NCI-H2029 treated with DMSO at 0.1 percent for 48 hours (cell line): ENCODE measurements at places on chromosomes 2 and 18.

- no peak for DNase-seq
Measured at GRCh38 chr2:109351164-109351756, 222.3 kb downstream of the SH3RF3 start.

DNA sequence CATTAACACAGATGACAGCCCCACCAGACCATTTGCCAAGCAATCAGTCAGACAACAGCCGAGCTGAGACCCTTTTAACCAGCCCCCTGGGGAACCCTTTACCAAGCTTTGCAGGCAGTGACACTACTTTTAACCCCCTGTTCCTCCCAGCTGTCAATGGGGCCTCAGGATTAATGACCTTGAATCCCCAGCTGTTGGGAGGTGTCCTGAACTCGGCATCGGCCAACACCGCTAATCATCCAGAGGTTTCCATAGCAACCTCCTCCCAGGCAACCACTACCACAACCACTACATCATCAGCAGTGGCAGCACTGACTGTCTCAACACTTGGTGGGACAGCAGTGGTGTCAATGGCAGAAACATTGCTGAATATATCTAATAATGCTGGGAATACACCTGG lies 160.9 kb upstream of the EPC2 start:
- DNase-seq = no peak

- no peak for DNase-seq
Measured at GRCh38 chr18:61459896-61460648, 126.8 kb downstream of the CDH20 start.

- peak; percentile 45 for DNase-seq
Measured at GRCh38 chr2:232013701-232014353, 52.3 kb downstream of the DIS3L2 start.

GRCh38 chr2:75002007-75002406 lies 43.6 kb downstream of the POLE4 start:
- DNase-seq = no peak

DNA sequence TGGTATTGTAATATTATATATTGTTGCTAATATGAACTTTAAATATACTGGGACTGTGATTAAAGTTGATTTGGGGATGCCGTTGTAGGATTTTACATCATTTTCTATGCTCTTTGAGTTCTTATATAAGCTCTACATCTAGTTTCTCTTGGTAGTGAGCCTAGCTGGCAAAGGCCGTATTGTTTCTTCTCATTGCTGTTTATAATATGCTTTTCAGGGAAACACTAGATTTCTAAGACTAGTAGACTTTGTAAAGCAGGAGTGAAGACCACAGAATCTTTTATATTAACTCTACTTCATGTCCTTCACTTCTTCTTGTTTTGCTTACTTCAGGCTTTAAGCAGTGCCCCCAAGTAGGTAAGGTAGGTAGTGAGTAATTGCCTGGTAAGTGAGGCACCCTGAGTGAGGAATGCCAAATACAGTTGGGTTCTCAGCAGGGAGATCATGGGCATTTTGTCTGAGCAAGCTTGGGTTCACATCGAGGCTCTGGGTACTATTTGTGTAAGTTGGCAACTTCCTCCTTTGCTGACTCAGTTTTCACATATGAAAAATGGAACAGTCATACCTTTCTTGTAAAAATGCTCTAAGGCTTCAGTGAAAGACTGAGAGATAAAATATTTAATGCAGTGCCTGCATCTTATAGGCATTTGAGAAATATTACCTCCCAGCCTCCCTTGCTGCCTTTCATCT lies 96.4 kb downstream of the RNF144A start:
- DNase-seq = no peak

DNA sequence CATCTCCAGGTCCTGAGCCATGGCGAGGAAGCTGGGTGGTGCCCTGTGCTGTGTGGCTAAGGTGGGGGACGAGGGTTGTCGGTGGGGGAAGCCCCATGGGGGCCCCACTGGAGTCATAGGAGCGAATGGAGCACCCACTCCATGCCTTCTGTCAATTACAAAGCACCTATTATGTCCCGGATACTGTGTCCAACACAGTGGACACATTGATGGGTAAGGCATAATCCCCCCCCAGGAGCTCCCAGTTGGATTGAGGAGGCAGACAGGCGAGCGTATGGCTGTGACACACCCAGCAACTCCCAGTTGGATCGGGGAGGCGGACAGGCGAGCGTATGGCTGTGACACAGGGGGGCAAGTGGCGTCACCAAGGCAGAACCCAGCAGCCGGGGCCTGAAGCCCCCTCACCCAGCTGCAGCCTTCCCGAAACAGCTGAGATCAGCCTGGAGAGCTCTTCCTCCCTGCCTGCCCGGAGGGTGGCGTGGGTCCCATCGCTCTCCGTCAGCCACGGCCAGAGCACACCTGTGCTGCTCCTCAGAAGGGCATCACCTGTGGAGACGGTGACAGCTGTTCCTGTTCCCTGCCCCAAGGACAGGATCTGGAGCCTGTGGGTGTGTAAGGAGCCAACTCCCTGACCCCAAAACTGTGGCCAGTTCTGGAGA lies 69.6 kb downstream of the HPCAL1 start:
- DNase-seq = no peak

DNA sequence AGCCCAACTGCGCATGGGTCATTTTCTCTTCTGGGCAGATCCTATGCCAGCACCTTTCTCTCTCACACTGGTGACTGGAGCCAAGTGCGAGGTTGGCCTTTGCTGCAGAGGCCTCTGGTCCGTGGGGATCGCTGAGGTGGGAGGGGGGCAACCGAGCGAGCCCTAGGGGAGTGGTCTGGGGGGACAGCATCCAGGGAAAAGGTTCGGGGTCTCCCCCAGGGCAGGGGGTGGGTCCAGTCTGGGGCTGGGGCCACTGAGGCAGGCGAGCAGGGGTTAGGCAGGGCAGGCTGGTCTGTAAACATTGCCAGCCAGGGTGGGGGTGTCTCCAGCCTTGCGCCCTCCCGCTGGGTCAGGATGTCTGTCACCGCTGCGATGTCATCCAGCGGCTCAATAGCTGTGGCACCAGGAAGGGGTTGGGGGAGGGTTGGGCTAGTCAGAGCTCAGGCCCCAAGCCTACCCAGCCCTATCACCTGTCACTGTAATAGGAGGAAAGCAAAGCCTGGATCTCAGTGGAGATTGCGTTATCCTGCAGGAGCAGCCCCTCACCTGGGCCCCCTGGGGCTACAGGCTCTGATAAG lies 4.7 kb downstream of the WDR54 start:
- no peak for DNase-seq

- no peak for DNase-seq
Measured at GRCh38 chr2:19351899-19352697, 6.3 kb downstream of the OSR1 start.

- no peak for DNase-seq
Measured at GRCh38 chr2:132975193-132976105, 305.4 kb upstream of the LYPD1 start.

DNA sequence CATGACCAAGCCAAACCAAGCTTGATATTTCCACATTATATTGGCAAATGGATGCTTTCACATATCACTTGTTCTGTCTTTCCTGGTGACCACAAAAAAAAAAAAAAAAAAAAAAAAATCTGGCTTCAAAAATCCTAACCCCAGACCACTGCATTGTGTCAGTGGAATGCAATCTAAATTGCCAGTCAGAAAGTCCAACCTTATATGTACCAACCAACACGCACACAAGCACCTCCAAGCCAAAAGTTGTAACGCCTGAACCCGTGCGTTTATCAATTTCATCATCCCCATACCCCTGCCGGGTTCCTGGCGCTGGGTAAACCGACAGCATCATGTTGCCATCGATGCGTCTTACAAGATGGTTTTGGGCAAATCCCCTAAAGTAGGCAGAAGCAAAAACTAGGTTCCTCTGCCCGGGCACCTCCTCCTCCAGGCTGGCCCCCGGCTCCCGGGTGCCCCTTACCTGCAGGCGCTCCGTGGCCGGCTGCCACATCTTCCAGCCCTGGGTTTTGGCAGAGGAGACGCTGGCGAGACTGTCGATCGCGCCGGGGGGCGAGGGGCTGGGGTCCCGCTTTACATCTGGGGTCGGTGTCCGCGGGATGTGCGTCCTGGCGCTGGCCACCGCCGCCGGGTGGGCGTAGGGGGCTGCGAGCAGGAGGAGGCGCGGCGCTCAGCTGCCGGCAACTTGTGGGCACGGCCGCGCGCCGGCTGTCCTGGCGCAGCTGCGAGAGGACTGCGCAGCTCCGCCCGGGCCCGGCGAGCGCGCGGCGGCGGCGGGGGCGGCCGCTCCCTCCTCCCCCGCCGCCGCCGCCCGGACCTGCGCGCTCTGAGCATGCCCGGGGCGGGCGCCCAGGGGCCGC lies at the start of gene PID1:
PID1 (minus strand) TSS at position 737 of the 860 bp plus-strand sequence; CDS start at position 493, 244 bp downstream.
- no peak for DNase-seq
